ENCODE measurements at places on chromosomes 2 and 18.
A peak's percentile ranks its signal among the peaks of the same experiment; 100 is the strongest.

DNA sequence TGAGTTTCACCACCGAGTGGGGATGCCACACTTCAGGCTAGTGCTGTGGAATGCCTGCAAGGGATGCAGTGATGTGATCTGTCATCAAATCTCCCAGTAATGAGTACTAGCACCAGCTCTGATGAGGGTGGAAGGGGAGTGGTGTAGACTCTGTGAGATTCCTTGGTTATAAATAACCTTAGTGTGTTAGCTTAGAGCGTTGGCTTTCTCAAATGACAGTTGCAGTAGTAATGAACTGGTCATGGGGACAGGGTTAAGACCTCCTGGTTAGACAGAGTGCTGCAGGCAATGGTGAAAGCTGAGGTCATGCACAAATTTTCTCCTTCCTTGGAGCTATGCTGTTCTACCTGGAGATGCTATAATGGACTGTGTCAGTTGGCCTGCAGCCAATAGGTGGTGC is 1063.4 kb upstream of the CRIM1 start:
- DNase-seq, result no peak

DNA sequence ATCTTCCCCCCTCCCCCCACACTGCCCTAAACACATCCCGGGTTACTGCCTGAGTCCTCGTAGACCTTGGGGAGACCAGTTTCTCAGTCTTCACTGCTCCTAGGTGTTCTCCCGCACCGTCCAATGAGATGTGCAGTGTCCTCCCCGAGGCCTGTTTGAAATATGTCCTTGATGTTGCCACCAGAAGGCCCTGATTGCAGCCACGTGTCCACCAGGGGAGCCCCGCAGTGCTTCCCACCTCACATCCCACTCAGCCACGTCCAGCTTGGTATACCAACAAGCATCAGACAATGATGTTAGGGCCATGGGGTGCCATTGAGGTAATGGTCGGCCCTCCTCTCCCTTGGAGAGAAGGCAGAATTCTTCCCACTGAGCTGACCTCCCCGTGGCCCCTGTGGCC is 38.7 kb downstream of the TCF7L1 start:
- DNase-seq, result no peak

- no peak for DNase-seq
These were observed 64.5 kb downstream of the SH3YL1 start for GRCh38 chr2:199041-199966.

GRCh38 chr18:52391810-52392559 is 52.0 kb downstream of the DCC start:
- no peak for DNase-seq

DNA sequence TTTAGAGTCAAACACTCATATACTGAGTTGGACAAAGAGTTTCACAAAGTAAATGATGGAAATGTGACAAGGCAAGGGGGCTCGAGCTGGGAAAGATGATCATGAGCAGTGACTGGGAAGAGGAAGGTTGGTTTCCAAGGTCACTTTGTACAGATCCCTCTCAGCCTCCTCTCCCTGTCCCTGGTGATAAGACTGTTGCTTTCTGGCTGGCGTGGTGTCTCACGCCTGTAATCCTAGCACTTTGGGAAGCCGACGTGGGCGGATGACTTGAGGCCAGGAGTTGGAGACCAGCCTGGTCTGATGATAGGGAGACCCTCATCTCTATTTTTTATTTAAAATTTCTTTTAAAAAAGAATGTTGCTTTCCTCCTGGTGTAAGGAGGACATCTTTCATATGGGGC is 86.6 kb upstream of the STPG4 start:
- DNase-seq, result no peak

DNA sequence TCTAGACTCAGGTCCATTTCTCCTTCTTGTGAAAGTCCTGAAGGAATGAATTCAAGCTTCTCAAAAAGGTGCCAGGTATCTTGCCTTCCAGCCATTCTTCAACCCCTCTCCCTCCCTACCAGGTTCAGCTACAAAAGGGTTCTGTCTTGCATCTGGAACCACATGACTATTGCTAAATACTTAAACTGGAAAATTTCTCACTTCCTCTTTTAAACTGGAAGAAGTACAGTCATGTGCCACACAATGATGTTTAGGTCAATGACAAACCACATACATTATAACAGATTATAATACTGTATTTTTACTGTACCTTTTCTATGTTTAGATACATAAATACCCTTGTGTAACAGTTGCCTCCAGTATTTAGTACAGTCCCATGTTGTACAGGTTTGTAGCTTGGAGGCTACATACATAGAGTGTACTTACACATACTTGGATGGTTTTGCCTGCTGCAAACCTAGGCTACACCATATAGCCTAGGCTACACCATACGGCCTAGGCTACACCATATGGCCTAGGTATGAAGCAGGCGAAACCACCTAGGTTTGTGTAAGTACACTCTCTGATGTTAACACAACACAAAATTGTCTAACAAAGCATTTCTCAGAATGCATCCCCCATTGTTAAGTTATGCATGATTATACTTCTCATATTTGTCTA is 142.0 kb upstream of the DNMT3A start:
- DNase-seq, result no peak

DNA sequence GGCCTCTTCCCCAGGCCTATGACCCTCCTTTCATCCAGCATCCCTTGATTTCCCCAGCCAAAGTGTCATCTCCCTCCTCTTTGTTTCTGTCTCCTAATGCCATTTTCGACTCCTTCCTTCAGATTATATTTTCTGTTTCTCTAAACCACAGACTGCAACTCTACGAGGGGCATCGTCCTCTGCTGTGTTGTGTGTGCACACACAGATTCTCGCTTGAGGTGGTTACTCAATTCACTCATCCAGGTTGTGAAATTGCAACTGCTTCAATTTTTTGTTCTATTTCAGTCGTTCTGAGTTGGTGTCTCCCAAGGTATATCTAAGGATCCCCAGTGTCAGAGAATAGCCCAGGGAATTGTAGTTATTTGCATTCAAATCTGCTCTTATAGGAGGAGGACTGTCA is 113.5 kb upstream of the NDUFV2 start:
- no peak for DNase-seq

DNA sequence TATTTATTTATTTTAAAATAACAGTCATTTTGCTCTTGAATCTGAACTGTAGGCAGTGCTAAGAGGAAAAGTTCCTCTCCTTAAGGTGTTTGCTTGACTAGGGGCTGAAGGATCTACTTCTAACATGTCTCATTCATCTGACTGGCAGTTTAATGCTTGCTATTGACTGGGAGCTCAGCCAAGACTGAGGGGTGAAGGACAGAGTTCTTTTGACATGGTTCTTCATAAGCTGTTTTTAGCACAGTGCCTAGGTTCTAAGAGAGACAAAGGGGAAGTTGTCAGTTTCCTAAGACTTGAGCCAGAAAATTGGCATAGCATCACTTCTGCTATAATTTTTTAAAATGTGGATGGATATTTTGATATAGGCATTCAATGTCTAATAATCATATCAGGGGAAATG is 73.0 kb downstream of the COMMD1 start:
- DNase-seq, result peak; percentile 3

GRCh38 chr2:226671141-226671676 is 128.4 kb downstream of the IRS1 start:
- no peak for DNase-seq

DNA sequence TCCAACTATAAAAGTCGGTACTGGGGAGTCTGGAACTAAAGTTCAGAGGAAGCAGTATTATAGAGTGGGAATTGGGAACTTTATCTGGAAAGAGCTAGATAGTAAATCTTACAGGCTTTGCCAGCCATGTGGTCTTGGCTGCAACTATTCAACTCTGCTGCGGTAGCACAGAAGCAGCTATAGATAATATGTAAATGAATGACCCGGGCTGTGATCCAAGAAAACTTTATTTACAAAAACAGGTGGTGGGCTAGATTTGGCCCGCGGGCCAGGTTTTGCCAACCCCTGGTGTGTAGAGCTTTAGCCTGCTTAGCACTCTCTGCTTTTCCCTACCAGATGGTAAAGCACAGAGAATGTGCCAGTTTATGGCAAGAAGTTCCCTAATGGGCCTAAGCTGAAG is 70.8 kb downstream of the TNP1 start:
- no peak for DNase-seq

DNA sequence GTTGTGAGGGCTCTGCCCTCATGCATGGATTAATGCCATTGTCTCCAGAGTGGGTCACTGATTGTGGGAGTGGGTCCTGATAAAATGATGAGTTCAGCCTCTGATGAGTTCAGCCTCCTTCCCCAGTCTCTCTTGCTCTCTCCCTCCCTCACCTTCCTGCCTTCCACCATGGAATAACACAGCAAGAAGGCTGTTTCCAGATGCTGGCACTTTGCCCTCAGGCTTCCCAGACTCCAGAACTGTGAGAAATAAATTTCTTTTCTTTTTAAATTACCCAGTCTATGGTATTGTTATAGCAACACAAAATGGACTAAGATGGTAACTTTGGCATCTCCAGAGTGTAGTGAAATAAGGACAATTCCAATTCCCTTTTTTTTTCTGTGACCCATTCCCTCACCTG is 47.1 kb upstream of the MAP4K3 start:
- no peak for DNase-seq

DNA sequence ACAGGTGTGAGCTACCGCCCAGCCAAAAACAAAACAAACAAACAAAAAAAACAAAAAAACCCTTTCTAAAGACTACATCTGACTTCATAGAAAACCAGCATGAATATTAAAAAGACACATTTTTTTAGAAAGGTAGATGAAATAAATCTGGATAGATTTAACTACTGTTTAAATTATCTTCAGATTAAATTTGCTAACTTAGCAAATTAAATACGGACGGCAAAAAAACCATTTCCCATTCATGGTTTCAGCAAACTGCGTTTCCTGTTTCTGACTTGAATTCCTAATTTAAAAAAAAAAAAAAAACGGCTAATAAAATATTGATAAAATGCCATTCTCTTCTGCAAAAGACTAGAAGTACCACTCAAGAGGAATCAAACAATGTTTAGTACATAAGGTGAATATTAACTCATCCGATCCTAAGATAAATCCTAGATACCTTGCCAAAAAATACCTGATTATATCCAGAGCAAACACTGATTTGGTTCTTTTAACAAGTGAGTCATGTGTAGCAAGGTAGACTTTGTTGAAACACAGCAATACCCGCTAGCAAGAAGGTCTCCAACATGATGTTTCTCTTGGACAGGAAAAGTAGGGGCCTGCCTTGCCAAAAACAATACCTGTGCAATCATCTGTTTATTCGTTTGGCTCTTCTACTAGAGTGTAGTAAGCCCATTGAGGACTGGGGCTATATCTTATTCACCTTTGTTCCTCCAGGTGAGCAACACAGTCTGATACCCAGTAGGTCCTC is 96.2 kb downstream of the BARD1 start:
- DNase-seq, result no peak

- DNase-seq, result no peak
These were observed 2.3 kb upstream of the PLCD4 start for GRCh38 chr2:218605432-218605831.

DNA sequence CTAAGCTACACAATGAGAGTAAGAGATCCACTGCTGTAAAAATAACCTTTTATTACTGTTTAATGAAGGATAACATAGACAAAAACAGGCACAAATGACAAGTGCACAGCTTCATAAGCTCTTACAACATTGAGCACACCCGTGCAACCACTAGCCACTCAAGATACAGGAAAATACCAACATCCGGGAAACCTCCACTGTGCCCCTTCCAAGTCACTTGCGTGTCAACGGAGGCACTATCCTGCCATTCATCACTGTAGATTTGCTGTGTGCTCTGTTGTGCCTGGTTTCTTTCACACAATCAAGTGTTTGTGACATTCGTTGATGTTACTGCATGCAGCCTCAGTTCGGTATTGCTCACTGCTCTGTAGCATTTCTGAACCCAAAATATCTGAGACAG is 292.9 kb upstream of the MYT1L start:
- no peak for DNase-seq

GRCh38 chr18:50639711-50640110 is 79.8 kb downstream of the MAPK4 start:
- DNase-seq, result no peak

DNA sequence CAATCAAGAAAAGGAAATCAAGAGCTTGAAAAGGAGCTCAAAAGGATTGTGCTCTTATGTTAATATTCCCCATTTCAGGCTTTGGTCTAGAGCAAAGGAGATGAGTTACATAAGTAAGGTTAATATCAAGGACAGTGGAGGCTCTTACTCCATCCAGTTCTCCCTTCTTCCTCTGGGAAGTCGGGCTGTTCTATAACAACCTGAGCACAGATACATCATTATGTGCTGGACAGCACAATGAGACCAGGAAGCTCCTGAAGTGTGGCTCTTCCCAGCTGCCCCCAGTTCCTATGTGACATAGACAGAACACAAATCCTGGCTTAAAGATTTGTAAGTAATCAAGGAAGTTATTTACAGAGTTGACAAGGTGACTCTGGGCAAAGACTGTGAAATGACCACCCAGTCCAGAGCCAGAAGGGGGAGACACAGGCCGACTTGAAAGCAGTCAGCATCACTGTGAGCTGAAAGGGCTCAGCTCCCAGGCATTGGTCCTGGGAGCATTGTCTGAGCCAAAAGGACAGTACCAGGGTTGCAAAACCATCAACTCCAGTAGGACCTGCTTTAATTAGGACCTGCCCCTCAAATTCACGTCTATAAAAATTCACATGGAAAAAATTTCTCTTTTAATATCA is 917.6 kb upstream of the ACVR2A start:
- no peak for DNase-seq

- DNase-seq, result peak; percentile 55
These were observed 38.1 kb upstream of the B4GALT6 start for GRCh38 chr18:31722369-31722957.

DNA sequence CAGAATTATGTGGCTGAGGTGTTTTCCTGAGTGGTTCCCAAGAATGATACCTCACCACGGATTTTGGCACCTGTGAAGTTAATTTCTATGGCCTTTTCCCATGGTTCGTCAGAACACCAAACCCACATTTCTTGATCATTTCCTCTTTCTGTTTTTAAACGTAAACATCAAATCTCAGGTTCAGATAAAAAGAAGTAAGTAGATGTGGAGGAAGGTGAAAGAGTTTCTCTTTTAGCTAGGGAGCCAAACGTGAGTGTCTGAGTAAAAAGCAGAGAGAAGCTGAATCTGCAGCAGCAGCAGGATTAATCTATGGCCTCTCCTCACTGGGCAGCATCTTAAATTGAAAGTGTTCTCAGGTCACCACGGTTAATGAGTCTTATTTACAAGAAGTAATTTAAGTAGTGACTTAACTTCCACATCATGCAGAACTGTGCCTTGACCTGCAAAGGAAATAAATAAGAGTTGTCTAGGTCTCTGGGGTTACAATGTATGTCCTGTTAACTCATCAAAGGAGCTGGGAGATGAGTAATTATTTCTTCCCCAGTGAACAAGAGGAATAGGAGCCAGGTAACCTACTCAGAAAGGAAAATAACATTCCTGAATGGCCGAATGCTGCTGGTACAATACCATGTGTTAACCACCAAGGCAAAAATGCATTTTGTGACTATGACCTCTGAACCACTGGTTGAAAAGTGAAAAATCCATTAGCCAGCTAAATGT is 139.6 kb upstream of the NETO1 start:
- DNase-seq, result no peak

- DNase-seq, result no peak
These were observed 73.3 kb downstream of the UGGT1 start for GRCh38 chr2:128164311-128164710.

DNA sequence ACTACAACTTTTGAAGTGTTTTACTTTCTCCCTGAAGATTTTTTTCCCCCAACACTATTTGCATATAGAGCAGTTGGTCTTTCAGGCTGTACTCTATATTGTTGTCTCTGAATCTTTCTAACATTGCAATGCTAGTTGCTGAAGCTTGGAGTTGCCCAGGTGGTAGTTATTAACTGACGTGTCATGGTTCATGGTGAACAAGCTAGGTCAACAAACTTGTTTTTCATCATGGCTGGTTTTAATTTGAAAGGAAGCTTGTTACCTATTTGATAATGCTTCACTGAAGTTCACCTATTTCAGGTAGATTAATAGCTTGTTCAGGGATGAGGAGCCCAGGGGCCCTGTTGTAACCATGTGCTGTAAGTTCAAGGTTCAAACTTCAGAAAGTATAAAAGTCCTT is 158.8 kb upstream of the ZEB2 start:
- no peak for DNase-seq
